ENCODE measurements at places on chromosomes 2 and 18.

DNA sequence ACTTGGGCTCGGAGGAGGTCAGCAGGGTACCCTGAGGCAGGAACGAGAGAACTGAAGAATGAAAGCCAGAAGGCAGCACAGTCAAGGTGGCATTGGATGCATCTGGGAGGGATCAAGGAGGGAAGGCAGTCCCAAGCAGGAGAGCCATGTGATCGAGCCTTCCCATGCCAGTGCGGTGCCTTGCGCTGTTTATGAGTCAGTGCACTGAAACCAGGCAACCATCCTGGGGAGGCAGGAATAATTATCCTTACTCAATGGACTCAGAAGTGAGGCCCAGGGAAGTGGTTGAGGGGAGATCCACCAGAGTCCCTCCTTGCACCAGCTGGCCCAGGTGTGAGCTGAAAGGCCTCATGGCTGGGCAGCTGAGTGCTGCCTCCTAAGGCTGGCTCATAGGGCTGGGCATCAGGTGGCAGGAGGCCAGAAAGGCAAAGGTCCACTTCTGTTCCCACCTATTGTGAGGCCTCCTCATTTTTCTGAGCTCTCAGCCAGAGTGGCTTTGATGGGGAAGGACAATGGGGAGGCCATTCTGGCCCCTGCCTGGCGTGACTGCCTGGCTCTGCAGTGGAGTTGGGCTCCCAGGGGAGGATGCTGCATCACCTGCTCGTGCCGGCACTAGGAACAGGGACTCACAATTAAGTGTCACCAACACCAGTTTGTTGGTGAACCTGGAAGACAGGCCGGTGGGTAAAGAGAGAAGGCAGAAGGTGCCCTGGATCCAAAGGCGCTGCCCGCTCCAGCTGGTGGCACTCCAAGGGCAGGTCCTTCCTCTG is 82.3 kb downstream of the TFCP2L1 start:
- DNase-seq: no peak

DNA sequence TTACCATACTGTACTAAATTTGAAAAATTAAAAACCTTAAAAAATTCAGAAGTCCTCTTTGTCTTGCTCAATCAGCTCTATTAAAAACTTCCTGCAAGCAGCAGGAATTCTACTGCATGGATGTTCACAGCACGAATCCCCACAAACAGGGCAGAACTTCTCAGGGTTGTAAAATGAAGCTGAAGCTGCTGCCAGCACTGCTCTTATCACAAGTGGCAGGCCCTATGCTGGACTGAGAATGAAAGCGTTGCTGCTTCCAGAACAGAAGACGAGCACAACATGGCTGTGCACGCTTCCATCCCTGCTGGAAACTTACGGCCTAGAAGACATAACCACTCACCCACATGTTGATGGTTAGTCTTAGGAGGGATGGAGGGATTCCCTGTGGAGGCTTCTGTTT is 134.0 kb downstream of the RAB3GAP1 start:
- DNase-seq: no peak

GRCh38 chr2:128371648-128372345 is 53.1 kb upstream of the HS6ST1 start:
- no peak for DNase-seq

DNA sequence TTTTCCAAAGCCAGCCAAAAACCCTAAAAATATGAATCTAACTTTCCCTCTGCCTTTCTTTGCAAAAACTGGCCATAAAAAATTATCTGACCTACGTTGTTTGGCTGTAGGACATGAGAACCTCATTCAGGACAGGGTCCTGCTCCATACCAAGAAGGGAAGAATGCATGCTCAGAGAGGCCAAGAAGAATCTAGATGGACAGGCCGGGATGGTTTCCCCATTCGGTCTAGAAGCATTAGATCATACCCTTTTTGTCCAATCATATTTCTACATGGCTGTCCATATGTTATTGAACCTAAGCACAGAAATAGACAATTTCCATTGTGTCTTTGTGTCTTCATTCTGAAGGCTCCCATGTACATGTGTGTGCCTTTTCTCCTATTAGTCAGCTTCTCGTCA is 2120.4 kb upstream of the PIK3C3 start:
- DNase-seq: no peak

- DNase-seq: peak; percentile 20
Observed at GRCh38 chr2:26178746-26179436, 6.0 kb downstream of the GAREM2 start.

GRCh38 chr18:72378016-72378415 is 166.1 kb downstream of the CBLN2 start:
- DNase-seq: no peak

GRCh38 chr2:26465981-26466471 is 11.9 kb downstream of the OTOF start:
- no peak for DNase-seq

- no peak for DNase-seq
Observed at GRCh38 chr2:182080493-182080892, 94.8 kb downstream of the PPP1R1C start.

- DNase-seq: peak; percentile 58
Observed at GRCh38 chr2:68368654-68369336, 3.7 kb downstream of the PLEK start.

GRCh38 chr2:217669831-217670230 is 333.0 kb downstream of the TNS1 start:
- DNase-seq: peak; percentile 46

GRCh38 chr2:37191253-37191652 is 2.8 kb upstream of the SULT6B1 start:
- no peak for DNase-seq

DNA sequence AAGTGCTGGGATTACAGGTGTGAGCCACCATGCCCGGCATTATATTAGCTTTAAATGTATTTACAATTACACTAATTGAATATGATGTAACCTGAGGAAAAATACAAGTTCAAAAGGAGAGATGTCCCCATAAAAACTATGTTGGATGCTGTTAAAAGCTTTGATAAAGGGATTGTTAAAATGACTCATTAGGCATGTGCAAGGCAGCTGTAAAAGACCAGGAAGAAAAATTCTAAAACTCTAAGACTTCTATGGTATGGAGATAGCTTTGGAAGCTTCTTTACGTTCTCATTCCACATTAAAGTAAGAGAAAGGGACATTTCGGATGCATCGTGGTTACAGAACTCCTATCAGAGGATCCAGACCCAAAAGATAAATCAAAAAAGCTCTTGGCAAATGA is 50.3 kb downstream of the CYB5A start:
- DNase-seq: no peak

DNA sequence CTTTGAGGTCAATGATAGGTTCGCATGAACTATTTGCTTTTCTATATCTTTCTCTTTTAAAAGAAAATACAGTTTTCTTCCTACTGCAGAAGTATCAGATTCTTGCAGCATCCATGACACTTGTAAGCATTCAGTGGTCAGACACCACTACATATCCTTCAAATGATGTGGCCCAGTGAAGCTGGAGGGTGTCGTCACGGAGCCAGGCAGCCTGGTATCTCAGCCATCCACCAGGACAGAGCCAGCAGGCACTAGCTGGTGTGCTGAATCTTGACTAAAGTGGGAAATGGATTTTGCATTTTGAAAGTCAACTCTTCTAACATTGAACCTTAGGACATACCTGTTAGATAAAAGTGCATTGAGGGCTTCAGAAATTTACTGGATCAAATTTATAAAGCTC is 5.4 kb downstream of the KLHL14 start:
- no peak for DNase-seq

GRCh38 chr2:120945832-120946499 is 210.3 kb downstream of the GLI2 start:
- no peak for DNase-seq

DNA sequence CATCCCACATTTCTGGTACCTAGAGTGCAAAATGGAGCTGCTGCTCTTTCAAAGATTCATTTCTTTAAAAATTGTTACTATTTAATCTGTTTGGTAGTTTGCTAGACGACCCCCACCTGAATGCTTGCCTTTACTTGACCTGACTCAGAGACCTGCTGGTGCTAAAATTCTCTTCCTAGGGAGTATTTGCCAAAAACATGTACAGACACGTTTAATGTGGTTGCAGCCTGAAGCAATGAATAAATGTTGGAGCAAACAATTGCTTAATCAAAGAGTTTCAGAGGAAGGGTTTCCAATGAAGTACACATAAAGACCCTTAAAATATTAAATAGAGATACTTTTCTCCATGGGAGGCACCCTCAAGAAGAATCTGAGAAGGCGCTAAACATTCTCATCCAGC is 734.4 kb downstream of the CBLN2 start:
- no peak for DNase-seq

GRCh38 chr2:94759211-94759610 is 112.0 kb upstream of the TEKT4 start:
- DNase-seq: no peak

DNA sequence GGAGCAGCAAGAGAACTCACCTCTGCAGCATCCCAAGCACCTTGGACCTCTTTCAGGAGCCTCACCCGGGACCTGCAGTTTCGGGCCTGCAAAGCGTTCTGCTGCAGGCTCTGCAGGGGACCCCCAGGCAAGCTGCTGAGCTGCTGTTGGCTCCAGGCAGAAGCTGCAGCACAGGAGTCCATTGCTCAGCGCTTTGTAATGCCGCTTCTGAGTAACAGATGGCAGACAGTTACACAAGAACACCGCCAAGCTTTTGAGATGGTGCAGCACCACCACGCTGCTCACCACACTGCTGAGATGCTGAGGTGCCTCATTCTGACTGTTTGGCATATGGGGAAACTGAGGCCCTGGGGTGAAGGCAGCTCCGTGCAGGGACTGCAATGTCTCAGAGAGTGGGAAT is 1.9 kb upstream of the GALNT14 start:
- peak; percentile 64 for DNase-seq

DNA sequence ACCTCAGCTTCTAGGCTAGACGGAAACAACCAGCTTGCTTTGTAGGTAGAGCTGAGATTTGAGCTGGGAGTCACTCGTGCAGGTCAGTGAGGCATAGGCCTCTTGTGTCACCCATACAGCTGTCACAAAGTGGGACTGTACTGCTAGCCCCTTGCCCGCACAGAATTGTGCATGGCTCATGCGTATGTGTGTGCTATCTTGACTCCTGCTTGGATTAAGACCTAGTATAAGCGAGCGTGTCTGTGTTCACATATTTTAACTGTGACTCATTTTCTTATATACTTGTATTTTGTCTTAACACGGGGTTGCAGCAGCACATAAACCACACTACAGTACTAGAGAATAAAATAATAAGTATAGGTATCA is 20.1 kb downstream of the CEP68 start:
- peak; percentile 55 for DNase-seq

DNA sequence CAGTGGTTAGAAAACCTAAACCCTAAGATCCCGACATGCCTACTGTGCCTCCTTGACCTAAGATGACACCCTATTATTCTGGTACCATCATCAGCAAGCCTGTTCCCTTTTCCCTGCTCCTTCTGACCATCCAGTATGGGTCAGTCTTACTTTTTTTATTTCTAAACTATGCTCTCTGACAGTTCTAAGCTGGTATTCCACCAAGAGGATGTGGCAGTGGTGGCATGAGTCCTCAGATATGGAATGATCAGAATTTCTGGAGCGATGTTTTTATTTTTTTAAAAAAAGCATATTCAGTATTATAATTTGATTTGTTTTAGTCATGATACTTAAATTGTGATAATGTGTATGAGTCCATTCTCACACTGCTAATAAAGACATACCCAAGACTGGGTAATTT is 145.9 kb upstream of the LHCGR start:
- DNase-seq: no peak

DNA sequence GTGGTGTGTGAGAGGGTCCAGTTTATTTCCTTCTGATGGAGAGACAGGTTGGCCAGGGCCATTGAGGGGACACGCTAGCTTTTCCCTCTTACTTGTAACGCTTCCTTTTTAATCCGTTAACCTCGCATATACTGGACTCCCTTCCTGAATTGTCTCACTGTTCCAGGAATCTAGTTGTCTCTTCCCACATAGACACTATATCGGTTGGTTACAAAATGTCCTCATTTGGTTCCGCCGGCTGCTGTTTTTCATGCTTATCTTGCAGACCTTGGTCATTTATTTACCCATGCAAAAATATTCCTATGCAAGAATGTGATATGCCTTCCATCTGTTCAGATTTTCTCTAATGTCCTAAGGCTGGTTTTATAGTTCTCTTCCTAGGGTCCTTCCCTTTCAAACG is 35.0 kb downstream of the NEURL3 start:
- no peak for DNase-seq

DNA sequence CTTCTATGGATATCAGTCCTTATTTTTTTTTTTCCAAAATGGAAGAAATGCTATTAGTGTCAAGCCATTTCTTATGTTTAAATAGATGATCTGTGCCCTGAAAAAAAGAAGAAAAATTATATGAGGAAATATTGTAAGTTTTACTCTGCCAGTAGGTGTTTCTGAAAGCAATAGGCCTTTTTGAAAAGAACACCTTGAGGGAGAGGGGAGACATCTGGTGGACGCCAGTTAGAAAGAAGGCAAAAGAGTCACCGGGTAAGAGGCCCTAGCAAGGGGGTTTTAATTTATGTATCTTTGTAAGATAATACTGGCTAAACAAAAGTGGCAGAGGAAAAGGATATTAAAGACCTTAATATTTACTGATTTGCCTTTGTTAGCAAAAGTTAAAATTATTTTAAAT is 56.1 kb downstream of the DYNAP start:
- DNase-seq: peak; percentile 12

DNA sequence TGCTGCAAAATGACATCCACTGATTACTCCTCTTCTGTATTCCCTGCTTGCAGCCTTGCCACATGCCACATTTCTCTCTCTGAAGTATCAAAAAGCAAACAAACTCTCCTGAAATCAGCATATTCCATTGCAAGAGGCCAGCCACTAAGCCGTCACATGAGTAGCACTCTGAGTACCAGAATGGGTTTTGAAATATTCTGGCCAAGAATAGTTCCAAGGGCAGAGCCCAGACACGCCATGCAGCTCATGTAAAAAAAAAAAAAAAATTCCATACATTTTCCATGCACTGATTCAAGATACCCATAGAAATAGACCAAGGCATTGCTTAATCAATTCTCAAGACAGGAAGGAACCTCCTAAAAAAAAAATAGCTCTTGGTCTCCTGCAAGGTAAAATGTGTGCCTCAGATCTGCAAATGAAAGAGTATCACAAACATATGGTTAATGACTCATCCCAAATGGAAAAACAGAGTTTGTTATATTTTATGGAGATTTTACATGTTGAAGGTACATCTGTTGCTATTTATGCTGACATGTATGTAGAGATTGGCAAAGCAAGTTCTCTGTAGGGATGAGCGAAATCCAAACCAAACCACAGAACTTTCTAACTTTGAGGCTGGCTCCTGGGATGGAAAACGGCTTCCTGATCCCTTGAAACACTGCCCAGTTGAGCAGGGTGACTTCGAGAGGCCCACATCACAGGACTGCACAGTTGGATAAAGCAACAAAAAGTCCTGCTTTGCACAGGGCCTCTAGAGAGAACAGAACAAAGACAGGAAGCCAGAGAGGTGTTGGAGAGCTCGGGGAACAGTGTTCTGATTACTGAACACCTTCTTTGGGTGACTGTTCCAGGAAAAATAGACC is 346.2 kb downstream of the ZNF521 start:
- DNase-seq: peak; percentile 83
